ENCODE measurements at places on chromosomes 6 and 20. TPM values are rescaled to one million over a fixed set of nuclear protein-coding genes. Genes with fewer than 3 reads are reported as not detected.

The SLC2A4RG gene
- total RNA-seq, result 62.2 TPM

The NOX3 gene
- not detected for total RNA-seq

The GPSM3 gene
- total RNA-seq, result 21.2 TPM

The NUS1 gene
- 23.7 TPM for total RNA-seq

The HLA-DQA2 gene
- not detected for total RNA-seq

The CNR1 gene
- 6.0 TPM for total RNA-seq

The SEMG2 gene
- total RNA-seq, result not detected

The SERINC3 gene
- 36.7 TPM for total RNA-seq

The RBPJL gene
- total RNA-seq, result not detected

The ULBP2 gene
- total RNA-seq, result not detected

The IL17F gene
- total RNA-seq, result not detected

DNA sequence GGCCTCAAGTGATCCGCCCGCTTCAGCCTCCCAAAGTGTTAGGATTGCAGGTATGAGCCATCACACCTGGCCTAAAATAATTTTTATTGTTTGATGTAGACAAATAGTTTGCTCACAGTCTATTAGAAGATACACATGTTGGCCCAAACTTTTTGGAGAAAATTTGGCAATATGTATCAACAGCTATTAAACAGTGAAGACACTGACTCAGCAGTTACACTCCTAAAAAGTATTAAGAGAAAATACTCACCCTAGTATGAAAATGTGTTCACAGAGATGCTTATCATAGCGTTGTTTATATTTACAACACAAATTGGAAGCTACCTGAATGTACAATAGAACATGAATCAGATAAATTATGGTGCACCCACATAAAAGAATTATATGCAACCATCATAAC is 173.1 kb downstream of the WDR27 start:
- no peak for DNase-seq

DNA sequence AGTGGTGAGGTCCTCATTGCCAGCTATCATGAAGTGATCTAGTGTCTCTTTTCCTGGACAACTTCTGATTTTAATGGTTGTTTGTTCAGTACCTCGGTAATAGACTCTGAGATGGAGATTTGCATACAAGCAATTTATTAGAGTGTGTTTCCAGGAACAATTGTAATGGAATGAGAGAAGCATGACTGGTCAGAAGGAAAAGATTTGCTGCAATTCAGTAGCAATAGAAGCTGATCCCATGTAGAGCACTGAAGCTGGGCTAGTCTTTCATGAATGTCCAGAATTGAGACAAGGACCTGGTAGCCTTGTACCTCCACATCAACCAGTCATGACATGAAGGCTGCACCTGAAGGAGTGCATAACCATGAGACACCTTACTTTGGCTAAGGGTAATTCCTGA is 526.5 kb downstream of the NKAIN2 start:
- no peak for DNase-seq

- no peak for DNase-seq
Measured at GRCh38 chr6:108145639-108146038, 20.2 kb upstream of the NR2E1 start.

GRCh38 chr20:10951216-10951615 is 277.4 kb upstream of the JAG1 start:
- no peak for DNase-seq

DNA sequence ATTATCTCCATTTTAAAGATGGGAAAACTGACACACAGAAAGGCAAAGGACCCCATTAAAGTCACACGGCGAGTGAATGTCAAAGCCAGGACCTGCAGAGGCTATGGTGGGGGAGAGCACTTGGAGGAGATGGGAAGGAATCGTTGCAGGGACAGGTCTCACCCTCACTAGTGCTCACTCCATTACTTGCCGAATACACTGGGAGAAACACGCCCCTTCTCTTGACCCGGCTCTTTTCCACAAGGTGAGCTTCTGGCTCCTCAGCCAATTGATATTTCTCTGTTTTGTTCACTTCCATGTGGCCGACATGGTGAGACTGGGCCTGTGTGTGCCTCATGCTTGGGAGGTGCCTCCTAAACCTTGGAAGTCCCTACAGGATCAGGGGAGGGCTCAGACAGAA is 117.8 kb upstream of the KCNG1 start:
- no peak for DNase-seq

DNA sequence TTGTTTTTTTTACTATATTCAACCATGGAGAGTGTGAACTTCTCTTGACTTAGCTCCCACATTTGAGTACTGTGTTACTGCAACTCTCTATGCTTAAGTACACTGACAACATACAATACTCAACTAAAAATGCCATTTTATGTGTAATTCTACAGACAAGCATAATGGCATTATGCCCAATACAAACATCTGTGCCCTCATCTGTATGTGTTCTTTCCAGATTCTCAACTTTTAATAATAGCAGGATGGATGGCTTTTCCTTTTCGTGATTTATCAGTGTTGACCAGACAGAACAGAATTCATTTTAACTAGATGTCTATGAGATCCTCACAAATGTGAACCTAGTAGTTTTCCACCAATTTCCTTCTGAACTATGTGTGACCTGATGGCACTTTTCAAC is 84.2 kb upstream of the MARCKS start:
- DNase-seq, result no peak

DNA sequence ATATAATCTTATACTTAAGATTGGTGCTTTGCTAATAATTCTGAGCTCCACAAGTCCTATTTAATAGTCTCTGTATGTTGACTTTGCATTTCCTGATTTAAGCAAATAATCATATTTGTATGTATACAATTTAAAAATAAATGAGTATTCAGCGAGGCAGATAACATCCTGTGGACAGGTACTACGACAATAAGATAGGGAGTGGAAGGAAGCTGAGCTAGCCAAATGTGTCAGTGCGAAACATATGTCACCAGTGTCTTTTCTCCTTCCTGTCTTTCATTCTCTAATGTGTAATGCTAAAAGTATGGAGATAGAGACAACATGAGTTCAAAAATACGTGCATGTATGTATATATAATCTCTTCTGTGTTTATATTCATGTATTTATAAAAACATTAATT is 359.6 kb upstream of the KCNQ5 start:
- no peak for DNase-seq

DNA sequence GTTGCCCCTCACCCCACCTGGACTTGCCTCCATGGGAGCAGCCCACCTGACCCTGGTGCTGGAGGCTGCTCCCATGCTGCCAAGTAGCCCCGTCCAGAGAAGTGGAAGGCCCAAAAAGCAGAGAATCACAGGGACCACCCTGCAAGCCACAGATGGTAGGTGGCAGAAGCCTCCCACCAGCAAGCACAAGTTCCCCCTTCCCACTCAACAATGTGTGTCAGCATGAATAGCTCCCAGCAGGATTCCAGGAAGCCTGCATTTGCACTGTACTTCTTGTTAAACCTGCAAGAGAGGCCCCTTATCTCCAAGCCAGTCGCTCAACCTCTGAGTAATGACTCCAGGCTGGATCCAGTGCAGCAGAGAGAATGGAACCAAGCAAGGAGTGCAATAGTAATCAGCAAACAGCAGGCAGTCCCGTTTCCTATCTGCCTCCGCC is 180.8 kb upstream of the CST7 start:
- no peak for DNase-seq

GRCh38 chr20:25239387-25240370 is 8.2 kb upstream of the PYGB start:
- no peak for DNase-seq

DNA sequence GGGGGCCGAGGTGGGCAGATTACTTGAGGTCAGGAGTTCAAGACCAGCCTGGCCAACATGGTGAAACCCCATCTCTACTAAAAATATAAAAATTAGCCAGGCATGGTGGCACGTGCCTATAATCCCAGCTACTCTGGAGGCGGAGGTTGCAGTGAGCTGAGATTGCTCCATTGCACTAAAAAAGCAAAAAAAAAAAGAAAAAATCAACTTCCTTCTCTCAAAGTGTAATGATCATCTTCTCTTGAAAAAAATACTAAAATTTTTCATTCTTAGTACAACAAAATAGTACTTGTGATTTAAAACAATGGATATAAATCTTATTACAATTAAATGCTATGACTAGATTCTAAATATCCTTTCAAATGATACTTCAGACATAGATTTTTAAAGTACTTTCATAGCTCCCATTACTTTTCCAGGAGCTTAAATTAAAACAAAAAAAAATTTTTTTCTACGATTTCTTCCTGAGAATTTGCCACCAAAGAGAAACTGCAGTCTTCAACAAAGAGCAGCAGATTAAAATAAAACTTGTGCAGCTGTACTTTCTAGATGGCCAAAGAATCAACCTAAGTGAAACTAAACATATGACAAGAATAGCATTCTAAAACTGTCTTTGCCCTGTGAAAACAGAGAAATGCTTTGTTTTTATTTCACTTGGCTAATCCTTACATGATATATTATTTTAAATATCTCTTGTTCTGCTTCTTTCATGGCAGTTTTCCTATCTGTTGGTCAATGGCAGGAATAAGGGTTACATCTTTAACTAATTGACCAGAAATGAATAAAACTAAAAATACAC is 75.2 kb downstream of the MAP3K5 start:
- no peak for DNase-seq

- no peak for DNase-seq
Measured at GRCh38 chr6:48048451-48049146, 62.4 kb downstream of the PTCHD4 start.

DNA sequence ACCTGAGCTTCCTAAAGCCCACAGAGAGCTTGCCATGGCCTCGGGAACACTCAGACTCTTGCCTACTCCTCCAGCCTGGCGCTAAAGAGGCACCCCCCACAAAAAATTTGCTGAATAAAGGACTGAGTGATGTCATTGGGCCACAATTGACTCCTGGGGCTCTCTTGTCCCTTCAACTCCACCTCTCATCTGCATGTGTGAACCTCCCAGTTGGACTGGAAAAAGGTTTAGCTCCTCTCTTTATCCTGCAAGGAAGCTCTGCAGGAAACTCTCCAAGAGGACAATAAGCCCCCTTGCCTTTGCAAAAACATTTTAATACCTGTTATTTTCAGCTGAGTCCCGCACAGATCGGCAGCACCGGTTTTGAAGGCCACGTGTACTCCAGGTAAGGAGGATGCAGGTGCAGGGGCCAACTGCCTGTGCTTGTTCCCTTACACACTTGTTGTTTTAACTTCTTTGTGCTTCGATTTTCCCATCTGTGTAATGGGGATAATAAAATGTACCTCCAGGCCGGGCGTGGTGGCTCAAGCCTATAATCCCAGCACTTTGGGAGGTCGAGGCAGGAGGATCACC is 107.3 kb downstream of the TFAP2C start:
- peak; percentile 63 for DNase-seq

- DNase-seq, result no peak
Measured at GRCh38 chr6:145736661-145737144, 1.4 kb upstream of the EPM2A start.

- DNase-seq, result no peak
Measured at GRCh38 chr20:61757678-61758563, 307.8 kb downstream of the TAF4 start.
